ENCODE measurements at places on chromosomes 7 and 10. TPM values are rescaled to one million over a fixed set of nuclear protein-coding genes. Genes with fewer than 3 reads are reported as not detected.

- DNase-seq, result no peak
Measured at GRCh38 chr10:108771106-108771505, 1152.2 kb downstream of the XPNPEP1 start.

The MRC1 gene
- total RNA-seq, result 157 TPM

- DNase-seq, result no peak
Measured at GRCh38 chr10:31581741-31582323, 262.8 kb downstream of the ZEB1 start.

DNA sequence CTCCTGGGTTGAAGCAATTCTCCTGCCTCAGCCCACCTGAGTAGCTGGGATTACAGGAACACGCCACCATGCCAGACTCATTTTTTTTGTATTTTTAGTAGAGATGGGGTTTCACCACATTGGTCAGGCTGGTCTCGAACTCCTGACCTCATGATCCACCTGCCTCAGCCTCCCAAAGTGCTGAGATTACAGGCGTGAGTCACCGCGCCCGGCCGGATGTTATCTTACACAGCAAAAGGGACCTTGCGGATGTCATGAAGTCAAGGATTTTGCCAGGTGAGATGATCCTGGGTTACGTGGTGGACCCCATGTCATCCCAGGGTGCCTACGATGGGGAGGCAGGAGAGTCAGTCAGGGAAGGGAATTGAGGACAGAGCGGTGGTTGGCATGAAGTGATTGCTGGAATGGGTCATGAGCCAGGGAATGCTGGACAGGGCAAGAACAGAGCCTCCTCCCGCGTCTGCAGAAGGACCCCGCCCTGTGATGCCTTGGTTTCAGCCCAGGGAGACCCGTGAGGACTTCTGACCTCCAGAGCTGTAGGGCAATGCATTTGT lies 8.7 kb upstream of the UBE3C start:
- DNase-seq, result no peak

GRCh38 chr7:43431020-43431595 lies 151.8 kb upstream of the STK17A start:
- DNase-seq, result no peak

DNA sequence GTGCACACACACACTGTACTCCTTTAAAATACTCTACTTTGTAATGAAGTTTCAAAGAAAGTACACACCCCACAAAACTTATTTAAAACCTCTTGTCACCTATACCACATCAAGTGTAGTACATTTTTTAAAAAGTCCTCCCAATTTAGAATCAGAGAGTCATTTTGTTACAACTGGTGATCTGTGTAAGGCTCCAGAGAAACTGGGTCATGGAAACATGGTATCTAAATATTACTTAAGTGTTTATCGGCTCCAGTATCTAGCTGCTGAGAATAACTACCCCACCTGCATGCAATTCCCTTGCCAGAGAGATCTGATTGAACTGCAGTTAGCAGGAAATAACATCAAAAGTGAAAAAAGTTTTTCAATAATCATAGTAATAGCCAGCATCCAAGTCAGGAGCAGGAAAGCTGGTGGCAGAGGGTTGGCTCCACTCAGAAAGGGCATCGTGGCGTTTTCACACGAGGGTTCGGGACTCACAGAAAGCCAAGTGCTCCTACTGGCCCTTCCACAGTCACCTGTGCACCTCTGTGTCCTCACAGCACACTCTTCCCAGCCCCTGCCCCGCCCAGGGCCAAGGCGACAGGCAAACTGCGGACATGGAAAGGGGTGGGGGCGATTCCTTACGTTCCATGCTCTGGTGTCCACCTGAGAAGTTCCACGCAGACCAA lies 6.5 kb downstream of the RGS10 start:
- no peak for DNase-seq

The PAOX gene
- total RNA-seq, result 3.5 TPM

GRCh38 chr10:11018432-11018841 lies 765 bp downstream of the CELF2 start:
- DNase-seq, result peak; percentile 82

The ENKUR gene
- not detected for total RNA-seq

DNA sequence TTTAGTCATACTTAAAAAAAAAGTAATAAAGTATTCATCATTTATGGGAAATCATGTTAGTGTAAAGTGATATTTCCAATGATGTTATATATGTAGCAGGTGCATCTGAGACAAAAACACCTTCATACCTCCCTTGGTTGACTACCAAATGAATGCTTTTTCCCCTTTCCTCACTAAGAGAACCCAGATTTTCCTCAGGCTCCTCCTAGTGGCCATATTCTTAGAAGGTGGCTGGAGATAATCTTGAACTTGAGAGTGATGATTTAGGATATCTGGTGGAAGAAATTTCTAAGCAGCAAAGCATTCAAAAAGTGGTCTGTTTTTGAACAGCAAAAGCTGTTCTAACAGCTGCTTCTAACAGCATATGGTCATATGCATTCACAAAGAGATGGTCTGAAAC lies 16.8 kb upstream of the DNAH11 start:
- DNase-seq, result no peak

GRCh38 chr10:58820386-58820785 lies 307.7 kb downstream of the BICC1 start:
- no peak for DNase-seq

DNA sequence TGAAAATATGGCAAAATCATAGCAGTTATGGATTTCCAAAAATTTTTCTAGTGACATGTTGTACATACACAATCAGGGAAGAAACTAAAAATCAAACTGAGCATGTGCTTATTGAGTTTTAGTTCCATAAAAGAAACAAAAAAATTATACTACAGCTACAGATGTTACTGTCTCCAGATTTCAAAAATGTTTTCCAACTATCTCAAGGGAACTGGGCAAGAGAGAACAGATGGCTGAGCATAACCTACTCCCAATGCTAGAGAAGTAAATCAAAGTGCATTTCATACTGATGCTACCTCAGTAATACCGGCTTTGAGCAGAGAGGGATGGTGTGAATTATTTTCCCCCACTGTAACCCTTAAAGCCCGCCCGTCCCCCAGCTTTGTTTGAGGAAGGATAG lies 40.7 kb upstream of the KMT2C start:
- DNase-seq, result no peak

DNA sequence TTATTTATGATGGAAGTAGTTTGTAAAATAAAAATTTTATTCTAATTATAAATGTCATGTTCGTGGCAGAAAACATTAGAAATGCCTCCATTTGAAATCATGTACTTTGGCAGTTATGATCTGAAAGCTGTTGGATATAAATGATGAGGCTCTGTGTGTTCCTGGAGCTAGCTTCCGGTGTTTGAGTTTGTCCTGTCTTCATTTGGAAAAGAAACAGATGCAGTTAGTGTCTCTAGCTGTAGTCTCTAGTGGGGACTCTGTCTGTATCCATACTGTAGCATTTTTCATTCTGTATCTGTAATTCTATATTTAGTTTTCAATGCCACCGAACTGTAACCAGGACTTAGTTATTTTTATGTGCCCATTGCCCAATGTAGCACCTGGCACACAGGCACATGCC lies 197.0 kb upstream of the FZD1 start:
- no peak for DNase-seq

- no peak for DNase-seq
Measured at GRCh38 chr7:24721481-24722001, 35.7 kb downstream of the GSDME start.
